A549 treated with dexamethasone at 1 μM for 4 hours (cell line): ENCODE measurements at places on chromosomes 12 and 14. TPM values are rescaled to one million over a fixed set of nuclear protein-coding genes. Genes with fewer than 3 reads are reported as not detected.

The COPS7A gene
- 46.5 to 53.0 TPM (median 52.7 TPM) in 5 replicates for total RNA-seq

The SLC38A4 gene
- total RNA-seq, result 0.16 to 0.42 TPM (median 0.23 TPM) in 5 replicates

The GLT8D2 gene
- total RNA-seq, result 0.16 to 0.29 TPM (median 0.28 TPM) in 5 replicates

The TSPAN8 gene
- 0.11 to 0.22 TPM (median 0.16 TPM) in 3 of 5 replicates, not detected in the others for total RNA-seq

The ETFBKMT gene
- 0.82 to 1.3 TPM (median 0.92 TPM) in 5 replicates for total RNA-seq

The IFNG-AS1 gene
- total RNA-seq, result not detected in 5 replicates

The BCL2L2 gene
- 14.5 to 19.0 TPM (median 15.2 TPM) in 5 replicates for total RNA-seq
